ENCODE measurements at places on chromosomes 11 and 22. TPM values are rescaled to one million over a fixed set of nuclear protein-coding genes. Genes with fewer than 3 reads are reported as not detected.

HMGXB4 gene
- 27.9 TPM for total RNA-seq

UBQLN3 gene
- total RNA-seq, result under 0.01 TPM

BTBD10 gene
- total RNA-seq, result 68.0 TPM

APOBEC3B gene
- 8.6 TPM for total RNA-seq

ARHGAP8 gene
- total RNA-seq, result under 0.01 TPM

RGL4 gene
- not detected for total RNA-seq

TSPAN32 gene
- not detected for total RNA-seq

RIC3 gene
- total RNA-seq, result not detected

SLC29A2 gene
- 0.29 TPM for total RNA-seq

SLC5A12 gene
- 4.2 TPM for total RNA-seq

DERL3 gene
- 0.43 TPM for total RNA-seq

CFAP300 gene
- total RNA-seq, result 5.9 TPM

BBOX1 gene
- total RNA-seq, result not detected

KRTAP5-11 gene
- not detected for total RNA-seq

MOGAT2 gene
- total RNA-seq, result not detected

TMEM138 gene
- total RNA-seq, result 69.9 TPM

PRSS23 gene
- 10.1 TPM for total RNA-seq

ELFN2 gene
- 0.66 TPM for total RNA-seq

APOL6 gene
- 21.7 TPM for total RNA-seq

FERMT3 gene
- 10.2 TPM for total RNA-seq

CTSW gene
- total RNA-seq, result not detected

SVIP gene
- under 0.01 TPM for total RNA-seq

OR51I1 gene
- not detected for total RNA-seq

PHLDA2 gene
- 15.3 TPM for total RNA-seq

CWC15 gene
- total RNA-seq, result 34.9 TPM

OR10W1 gene
- total RNA-seq, result not detected

DDIAS gene
- total RNA-seq, result under 0.01 TPM

All from placental pericyte (primary cell).